ENCODE measurements at places on chromosomes 1 and 21.

DNA sequence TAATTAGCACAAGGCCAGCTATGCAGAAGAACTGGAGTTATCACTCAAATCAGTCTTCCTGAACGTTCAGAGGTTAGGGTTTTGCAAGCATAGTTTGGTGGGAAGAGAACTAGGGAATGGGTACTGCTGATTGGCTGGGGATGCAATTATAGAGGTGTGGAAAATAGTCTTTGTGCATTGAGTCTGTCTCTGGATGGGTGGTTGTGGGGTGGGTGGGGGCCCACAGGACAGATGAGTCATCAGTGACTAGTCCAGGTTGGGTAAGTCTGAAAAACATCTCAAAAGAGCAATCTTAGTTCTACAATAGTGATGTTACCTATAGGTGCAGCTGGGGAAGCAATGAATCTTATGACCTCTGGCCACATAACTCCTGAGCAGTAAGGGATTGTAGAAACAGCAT is 89.7 kb upstream of the HMCN1 start:
- no peak for DNase-seq

DNA sequence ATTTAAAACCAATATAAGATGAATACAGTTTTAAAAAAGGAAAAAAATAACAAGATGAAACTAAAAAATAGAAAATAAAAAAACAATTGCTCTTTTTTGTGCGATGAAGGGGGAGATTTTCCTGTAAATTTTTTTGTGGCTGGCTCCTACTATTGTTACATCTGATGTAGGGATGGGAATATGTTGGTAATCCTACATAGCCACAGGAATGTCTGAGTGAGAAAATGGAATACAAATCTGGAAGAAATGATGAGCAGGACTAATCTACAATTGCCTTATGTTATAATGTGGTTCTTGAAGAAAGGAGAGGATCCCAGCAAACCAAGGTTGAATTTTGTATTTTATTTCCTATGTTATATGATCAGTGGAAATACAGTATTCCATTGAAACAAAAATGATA is 40.9 kb downstream of the ATP6V1G3 start:
- DNase-seq = no peak

- DNase-seq = no peak
Measured at GRCh38 chr1:112099979-112100378, 110.5 kb upstream of the KCND3 start.

DNA sequence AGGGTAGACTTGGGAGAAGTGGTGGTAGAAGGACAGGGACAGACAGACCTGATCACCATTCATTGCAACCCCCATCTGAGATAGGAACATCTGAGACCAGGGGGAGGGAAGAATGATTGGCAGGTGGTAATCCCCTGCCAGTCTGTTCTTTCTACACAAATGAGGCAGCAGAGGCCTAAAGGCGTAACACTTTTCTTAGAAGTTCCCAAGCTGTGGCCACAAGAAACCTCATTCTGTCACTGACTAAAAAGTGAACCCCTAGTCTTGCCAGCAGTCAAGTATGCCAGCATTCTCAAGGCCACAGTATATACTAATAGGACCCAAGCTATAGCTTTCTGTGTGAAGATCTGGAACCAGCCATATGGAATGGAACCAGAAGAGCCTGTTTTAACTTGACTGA is 638.0 kb downstream of the KCNT2 start:
- DNase-seq = no peak

DNA sequence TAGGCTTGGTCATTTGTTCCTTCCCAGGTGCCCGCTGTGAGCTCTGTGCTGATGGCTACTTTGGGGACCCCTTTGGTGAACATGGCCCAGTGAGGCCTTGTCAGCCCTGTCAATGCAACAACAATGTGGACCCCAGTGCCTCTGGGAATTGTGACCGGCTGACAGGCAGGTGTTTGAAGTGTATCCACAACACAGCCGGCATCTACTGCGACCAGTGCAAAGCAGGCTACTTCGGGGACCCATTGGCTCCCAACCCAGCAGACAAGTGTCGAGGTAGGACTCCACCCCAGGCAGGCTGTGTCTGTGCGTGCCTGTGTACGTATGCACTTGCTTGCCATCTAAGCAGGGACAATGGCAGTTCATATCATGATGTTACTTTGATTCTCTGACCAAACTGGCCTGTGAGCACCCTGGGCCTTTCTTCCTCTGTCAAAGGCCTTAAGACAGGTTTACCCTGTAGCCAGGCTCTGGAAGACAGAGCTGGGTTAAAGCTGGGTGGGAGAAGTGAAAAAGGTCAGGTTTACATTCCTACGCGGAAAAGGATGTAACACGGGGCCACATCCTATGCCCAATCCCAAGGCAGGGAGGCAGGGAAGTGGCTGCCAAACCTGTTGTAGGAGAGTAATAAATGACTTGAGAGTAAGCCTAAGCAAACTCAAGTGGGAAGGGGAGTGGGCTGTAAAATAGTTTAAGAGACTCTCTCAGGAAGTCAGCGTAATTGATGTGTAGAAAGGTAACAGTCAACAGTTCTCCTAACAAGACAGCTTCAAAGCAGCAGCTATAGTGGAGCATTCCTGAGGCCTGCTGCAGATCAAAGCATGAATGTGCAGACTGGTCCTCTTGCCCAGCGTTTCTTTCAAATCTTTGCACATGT is 42.5 kb downstream of the LAMC2 start:
- no peak for DNase-seq

GRCh38 chr1:153633161-153633753 is 609 bp upstream of the CHTOP start:
- no peak for DNase-seq
